ENCODE measurements at places on chromosomes 4 and X. TPM values are rescaled to one million over a fixed set of nuclear protein-coding genes. Genes with fewer than 3 reads are reported as not detected.

The TDO2 gene
- total RNA-seq = not detected

The CT45A10 gene
- not detected for total RNA-seq

The OTC gene
- 34.7 TPM for total RNA-seq

The SLC16A2 gene
- total RNA-seq = 1.5 TPM

The F8A2 gene
- total RNA-seq = 29.8 TPM

The G6PD gene
- total RNA-seq = 65.2 TPM

The NUDT10 gene
- not detected for total RNA-seq

The NKX3-2 gene
- not detected for total RNA-seq

The CLOCK gene
- 23.0 TPM for total RNA-seq

GRCh38 chr4:96675416-96675815 is 835.5 kb downstream of the PDHA2 start:
- no peak for DNase-seq

DNA sequence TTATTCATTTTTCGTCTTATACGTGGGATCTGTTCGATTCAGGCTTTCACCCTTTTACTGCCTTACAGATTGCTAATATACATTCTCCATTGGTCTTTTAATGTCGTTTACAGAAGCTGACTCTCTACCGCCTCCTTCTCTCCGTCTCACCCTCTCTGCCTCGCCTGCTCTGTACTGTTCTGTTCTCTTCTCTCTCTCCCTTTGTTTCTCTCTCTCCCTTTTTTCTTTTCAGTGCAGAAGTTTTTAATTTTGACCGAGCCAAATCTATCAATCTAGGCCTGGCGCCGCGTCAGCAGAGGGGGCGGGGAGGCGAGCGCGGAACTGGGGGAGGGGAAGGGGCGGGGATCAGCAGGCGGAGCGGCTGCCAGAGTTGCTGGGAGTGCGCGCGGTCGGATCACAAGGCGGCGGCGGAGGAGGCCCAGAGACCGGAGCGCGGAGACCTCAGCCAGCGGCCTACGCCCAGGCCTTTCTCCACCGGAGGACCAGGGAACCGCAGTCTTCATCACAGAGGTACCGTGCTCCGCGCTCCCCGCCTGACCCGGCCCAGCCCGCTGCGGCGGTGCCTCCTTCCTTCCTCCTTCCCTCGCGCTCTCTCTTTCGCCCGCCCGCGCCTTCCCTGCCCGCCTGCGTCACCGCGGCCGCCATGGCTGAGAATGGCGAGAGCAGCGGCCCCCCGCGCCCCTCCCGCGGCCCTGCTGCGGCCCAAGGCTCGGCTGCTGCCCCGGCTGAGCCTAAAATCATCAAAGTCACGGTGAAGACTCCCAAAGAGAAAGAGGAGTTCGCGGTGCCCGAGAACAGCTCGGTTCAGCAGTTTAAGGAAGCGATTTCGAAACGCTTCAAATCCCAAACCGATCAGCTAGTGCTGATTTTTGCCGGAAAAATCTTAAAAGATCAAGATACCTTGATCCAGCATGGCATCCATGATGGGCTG is at the start of gene UBQLN2:
UBQLN2 (plus strand) TSS at position 397 of the 931 bp plus-strand sequence; CDS start at position 644, 247 bp downstream.
- peak; percentile 85 for DNase-seq

DNA sequence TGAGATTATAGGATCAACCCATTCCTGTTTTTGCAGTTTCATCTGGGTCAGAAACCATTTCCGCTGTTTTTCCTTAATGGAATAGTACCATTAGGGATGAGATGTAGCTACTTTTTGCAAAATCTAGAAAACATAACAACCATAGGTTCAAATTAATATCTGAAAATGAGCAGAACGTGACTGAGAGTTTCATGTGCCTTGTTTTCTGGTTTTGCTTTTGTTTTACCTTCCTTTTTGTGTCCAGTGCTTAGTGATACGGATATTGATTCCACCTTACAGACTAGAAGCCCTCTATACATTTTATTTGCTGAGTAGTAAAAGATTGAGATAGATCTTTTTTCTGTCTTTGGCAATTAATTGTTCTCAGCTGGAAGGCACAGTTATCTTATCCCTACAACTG is 46.5 kb downstream of the SNX25 start:
- no peak for DNase-seq

- no peak for DNase-seq
Observed at GRCh38 chr4:127224556-127224955, 408.2 kb upstream of the INTU start.

DNA sequence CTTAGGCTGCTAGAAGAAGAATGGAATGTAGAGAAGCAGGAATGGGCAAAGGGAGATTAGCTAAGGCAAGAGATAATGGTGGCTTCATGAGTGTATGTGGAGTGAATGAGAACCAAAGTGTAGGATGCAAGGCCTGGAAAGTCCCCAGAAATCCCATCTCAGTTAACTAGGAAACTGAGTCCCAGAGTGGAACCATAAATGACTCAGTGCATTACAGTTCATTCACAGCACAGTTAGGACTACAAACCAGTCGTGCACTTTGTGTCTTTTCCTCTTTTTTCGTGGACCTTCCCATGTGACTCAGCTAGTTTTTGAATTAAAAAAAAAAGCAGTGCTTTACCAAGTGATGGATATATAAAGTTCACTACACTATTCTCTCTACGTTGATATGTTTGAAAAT is 27.7 kb upstream of the REST start:
- no peak for DNase-seq

- DNase-seq = no peak
Observed at GRCh38 chr4:108544481-108544880, 75.9 kb upstream of the RPL34 start.

GRCh38 chrX:39930786-39931528 is 166.8 kb downstream of the BCOR start:
- no peak for DNase-seq

- no peak for DNase-seq
Observed at GRCh38 chr4:17009871-17010367, 111.5 kb upstream of the LDB2 start.

DNA sequence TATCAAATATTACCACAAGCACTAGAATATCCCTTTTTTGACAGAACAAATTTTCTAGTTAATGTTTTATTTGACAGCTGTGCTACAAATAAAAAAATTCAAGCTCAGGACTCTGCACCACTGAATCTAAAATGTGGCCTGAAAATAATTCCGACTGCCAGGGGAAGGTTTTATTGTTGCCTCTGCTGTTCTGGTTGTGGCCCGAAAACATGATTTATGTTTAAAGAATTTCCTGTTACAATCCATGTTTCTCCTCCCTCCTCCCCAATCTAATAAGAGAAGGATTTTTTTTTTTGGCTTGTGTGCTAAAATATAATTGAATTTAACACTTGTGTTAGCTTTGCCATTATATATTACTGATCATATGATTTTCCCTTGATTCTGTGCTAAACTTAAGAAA is 227.8 kb downstream of the DCLK2 start:
- no peak for DNase-seq

DNA sequence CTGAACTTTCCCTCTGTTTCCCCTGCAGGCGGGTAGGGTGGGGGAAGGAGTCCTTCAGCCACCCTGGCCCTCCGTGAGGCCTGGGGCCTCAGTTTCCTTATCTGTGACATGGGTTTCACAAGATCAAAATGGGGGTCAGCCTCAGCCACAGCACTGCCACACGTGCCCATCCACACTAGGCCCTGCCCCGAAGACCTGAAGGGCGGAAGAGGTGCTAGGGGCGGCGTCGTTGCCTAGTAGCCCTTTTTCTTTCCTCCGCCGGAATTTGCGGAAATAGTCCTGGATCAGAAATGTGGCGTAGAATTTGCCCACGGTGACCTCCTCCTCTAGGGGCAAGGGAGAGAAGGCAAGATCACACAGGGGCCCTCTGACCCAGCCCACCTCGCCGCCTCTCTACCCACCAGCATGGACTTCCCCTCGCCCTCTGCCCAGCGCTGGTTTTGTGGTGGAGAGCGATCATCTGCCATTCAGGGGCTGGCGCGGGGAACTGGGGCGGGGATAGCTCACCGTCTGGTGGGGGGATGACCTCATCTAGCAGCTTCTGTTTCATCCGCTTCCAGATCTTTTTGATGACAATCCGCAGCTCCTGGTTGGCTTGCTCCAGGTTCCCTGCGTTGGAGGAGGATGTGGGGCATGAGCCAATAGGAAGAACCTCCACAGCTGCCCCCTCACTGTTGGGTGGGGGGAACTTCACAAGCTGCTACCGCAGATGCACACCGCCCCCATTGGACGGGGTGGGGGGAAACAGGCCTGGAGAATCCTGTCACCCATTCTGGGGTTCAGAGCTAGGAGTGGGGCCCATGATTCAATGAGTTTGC is 9.7 kb upstream of the SYP start:
- DNase-seq = no peak

DNA sequence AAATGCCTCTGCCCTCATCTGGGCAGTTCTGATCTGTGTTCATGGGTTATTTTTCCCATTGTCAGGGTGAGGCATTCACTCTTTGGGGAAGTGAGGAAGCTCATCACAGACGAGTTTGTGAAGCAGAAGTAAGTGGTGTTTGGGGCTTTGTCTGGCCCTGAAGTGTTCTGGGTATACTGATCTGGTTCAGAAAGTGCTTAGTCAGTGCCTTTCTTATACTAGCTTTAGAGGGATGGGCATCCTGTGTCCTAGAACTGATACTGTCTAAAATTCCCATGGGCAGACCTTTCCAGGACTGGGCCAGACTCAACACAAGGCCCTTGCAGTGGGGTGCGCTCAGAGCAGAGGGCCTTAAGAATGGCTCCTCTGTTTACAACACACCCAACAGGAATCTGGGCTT is 6.4 kb downstream of the TRO start:
- no peak for DNase-seq

GRCh38 chr4:149711593-149712365 is 103.9 kb downstream of the IQCM start:
- DNase-seq = no peak

GRCh38 chr4:73309211-73309610 is 50.6 kb upstream of the ANKRD17 start:
- DNase-seq = no peak
